ENCODE measurements at places on chromosomes 13 and 19. TPM values are rescaled to one million over a fixed set of nuclear protein-coding genes. Genes with fewer than 3 reads are reported as not detected.

Gene ZNF132
- total RNA-seq, result 2.2 TPM

Gene OR7C1
- 2.2 TPM for total RNA-seq

GRCh38 chr13:27375686-27376326, 48.6 kb upstream of the GTF3A start:
- DNase-seq, result no peak

DNA sequence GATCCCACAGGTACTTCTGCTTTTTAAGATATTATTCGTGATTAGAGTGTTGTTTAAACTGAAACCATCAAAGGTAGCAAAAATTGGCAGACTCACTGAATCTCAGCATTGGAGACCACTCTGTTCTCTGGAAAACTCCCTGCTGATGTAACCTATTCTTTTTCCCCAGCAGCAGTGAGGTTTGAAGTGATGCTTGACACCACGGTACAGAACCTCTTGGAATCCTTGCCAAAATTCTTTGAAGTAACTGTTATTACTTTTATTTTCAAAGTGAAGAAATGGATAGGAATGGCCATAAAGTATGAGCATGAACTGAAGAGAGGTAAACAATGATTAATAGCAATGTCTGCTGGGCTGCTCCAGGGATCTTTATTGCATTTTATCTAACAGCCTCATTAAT, 66.4 kb upstream of the KL start:
- no peak for DNase-seq

DNA sequence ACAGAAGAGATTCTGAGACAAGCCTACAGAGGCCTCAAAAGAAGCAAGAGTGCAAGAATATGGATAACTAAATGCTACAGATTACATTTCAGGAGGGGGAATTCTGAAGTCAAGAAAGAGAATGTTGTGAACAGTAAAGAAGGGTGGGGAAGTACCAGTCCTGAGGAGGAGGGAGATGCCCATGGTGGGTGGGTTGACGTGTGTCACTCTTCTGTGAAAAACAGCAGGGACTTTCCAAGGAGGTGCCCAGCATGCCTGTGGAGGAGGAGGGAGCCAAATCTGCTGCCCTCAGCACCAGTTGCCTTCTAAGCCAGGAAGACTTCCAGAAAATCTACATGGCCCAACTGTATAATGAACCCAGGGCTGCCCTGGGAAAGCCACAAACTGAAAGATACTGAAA, 87.7 kb downstream of the SGCG start:
- no peak for DNase-seq
